Activated naive CD4-positive, alpha-beta T cell treated with anti-CD3 and anti-CD28 coated beads for 36 hours (primary cell): ENCODE measurements at places on chromosomes 11 and 22.

- DNase-seq, result no peak
Measured at GRCh38 chr11:119380160-119380826, 1.2 kb downstream of the USP2 start.

GRCh38 chr11:15038963-15039362 is 34.4 kb upstream of the CALCB start:
- DNase-seq, result peak; percentile 57

DNA sequence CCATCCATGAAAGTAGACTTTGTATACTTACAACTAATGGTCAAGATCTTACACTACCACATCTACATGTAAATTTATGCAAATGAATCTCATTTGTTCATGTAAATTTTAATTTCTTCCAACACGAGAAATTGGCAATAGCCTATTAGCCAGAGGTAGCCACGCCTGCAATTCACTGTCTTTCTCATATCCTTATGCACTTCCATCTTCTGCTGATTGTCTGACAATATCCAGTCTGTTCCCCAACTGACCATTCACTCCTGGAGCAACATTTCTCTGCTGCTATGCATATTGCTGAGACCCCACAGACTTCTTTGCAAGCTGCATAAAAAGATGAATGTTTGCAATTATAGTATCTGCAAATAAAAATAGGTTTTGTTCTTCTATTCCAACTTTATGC is 2.5 kb downstream of the NNMT start:
- no peak for DNase-seq

DNA sequence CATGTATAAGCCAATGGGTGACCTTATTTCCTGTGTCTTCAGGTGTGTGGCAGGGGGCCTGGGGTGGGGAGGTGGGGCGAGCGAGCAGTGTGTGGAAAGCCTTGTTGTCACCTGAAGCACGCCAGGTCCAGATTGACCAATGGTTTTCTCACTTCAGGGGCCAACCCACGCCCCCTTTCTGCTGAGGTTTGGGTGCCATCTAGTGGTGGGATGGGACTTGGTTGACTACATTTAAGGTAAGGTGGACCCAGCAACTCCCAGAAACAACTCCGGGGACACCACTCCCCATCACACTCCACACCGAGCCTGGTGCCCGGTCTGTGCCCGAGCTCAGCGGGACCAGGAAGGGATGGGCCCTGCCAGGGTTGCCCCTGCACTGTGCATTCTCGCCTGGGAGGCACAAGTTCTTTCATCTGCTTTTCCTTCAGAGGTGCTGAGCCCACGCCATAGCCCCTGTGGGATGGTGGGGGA is 40.0 kb downstream of the TPCN2 start:
- peak; percentile 77 for DNase-seq

DNA sequence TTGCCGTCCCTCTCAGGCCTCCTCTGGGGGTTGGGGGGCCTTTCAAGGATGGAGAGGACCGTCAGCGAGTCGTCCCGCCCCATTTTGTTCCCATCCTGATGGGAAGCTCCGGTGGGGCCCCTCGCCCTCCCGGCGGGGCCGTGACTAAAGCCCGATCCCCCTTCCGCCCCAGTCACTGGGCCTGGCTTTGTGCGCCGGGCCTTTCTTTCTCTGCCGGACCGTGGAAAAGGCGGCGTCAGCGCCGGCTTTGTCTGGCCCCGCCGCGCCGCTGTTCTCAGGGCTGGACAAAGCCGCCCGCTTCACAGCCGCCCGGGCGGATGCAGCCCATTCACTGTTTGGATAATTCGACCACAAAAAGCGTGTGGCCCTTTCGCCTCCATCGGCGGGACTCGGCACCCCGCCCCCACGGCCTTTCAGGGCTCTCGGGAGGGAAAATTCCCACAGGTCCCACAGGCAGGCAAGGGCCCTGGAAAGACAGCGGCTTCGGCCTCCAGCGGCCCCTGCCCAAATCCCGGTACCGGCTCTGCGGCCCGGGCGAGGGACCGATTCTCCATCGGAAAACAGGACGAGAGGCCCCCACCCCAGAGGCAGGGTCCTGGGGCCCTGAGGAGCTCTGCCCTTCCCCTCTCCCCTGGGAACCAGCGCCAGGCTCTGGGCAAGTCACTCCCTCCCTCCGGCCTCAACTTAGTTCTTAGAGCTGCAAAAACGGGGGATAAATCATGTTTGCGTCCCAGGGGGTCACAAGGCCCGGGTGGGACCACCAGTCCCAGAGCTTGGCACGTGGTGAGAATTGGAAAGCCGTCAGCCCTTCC is 87.2 kb downstream of the WNT7B start:
- no peak for DNase-seq
